ENCODE measurements at places on chromosomes 3 and 15.

DNA sequence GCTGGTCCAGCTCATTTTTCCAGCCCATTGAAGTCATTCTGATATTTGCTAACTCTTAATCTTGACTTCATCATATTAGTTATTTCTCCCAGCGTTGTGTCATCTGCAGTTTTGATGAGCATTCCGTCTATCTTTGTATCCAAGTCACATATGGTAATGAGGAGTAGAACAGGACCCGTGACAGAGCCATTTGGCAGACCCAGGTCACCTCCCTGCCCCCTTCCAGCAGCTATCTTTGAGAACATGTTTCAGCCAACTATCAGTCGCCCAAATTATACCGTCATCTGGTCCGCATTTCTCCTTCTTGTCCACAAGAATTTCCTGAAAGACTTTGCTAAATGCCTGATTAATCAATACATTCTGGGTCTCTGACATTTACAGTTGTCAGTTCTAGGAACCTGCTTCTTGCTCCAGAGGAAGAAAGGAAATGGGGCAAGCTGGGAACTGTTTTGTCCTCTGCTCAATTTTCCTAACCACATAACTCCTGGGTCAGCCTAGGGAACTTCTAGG lies 347.1 kb upstream of the NR2E3 start:
- DNase-seq, result no peak

- no peak for DNase-seq
Observed at GRCh38 chr3:160886421-160886820, 130.4 kb downstream of the PPM1L start.

DNA sequence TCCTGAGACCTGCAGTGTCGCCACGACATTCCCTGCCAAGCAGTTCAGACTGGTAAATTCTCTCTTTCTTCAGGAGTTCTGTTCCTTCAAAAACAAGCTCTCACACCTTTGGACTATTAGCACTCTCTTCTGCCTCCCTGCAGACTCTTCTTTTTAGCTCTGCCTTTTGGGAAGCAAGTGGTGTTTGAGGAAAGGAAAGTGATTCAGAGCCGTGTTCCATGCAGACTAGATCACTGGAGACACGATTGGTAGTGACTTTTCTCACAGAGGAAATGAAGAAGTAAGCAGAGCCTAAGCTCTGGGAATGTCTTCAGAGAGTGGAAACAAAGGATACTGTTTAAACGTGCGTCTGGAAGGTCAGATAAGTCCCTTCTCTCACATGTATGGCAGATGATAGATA lies 270.6 kb upstream of the TPRG1 start:
- no peak for DNase-seq

- no peak for DNase-seq
Observed at GRCh38 chr15:39774688-39775267, 7.9 kb downstream of the FSIP1 start.

DNA sequence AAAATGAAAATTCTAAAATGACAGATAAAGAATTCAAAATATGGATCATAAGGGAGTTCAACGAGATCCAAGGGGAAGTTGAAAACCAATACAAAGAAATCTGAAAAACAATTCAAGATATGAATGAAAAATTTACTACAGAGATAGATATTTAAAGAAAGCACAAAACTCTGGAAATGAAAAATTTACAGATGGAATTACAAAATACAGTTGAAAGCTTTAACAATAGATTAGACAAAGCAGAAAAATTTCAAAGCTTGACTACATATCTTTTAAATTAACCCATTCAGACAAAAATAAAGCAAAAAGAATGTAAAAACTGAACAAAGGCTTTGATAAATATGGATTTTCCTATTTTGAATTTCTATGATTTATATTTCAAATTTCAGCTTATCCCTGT lies 211.1 kb downstream of the SLC9A9 start:
- no peak for DNase-seq

GRCh38 chr15:82890338-82890994 lies 62.1 kb downstream of the HOMER2 start:
- no peak for DNase-seq

DNA sequence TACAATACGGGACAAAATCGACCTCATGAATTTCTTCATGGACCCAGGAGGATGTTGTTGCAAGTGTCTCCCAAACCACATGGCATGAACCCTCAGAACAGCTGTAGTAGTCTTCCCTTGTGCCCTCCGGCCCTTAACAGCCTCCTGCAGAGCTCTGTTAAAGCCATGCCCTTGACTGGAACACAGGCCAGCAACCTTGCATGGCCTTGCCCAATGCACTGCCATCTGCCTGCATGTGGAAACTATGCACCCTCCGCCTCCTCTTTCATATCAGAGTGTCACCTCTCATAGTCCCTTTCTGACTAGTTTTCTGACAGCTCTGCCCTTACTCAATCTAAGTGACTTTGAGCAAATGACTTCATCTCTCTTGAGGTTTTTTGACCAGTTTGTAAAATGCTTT lies 39.4 kb upstream of the TRIM71 start:
- DNase-seq, result no peak

DNA sequence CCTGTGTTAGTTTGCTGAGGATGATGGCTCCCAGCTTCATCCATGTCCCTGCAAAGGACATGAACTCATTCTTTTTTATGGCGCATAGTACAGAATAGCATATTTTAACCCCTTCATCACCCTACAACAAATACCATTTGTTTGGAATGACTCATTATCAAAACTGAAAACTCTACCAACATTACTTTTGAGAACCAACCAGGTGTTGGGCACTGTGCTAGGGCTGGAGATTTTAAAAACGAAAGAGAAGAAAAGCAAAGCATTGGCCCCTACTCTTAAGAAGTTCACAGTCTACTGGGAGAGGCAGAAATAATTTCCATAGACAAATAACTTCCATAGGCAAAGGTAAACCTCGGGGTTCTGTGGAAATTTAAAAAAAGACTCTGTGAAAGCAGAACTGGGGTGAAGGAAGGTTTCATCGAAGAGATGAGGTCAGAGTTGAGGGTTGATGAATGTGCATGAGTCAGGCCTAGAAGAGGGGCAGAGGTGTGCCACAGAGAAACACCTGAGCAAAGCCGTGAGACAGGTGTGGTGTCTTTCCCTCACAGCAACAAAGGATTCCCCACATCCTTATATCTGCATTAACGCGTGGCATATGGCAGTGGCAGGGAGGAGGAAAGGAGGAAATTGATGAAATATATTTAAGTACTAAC lies 51.0 kb downstream of the MCF2L2 start:
- DNase-seq, result no peak

GRCh38 chr15:52112203-52112750 lies 298 bp downstream of the BCL2L10 start:
- DNase-seq, result no peak

DNA sequence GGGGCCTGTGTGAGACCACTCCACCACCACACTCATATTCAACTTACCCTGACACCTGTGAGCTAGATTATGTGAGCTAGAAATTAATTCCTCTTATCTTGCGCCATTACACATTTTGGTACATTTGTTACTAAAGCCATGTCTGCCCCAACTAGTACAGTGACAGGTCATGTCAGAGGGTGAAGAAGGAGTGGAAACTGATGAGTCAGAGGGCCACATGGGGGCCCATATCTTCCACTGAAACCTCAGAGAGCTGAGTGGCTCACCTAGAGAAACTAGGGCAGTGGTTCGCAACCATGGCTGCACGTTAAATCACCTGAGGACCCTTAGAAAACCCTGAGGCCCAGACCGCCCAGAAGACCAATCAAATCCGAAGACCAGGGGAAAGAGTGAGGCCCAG lies 15.7 kb upstream of the MEF2A start:
- no peak for DNase-seq

DNA sequence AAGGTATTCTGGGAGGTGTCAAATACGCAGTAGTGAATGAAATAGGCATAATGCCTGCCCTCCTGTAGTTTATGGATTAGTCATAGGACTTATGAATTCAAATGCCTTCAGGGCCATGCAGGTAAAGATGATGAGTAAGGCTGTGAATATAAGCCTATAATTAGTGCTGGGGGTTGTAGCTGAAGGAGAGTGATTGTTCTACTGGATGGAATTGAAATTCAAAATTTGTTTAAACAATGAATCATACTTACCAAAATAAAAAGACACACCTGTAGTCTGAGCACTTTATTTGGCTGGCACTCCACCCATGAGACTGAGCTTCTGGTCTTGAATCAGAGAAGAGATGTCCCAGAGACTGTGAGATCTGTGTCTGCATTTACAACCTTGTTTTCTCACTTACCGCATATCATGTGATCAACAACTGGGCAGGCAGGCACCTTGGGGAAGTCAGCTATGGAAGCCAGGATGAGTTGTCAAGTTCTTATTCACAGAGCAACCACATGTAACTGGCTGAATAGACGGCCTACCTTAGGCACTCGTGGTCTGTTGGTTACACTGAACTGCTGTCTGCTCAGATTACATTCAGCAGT lies 291.8 kb downstream of the NAALADL2 start:
- DNase-seq, result no peak

- DNase-seq, result no peak
Observed at GRCh38 chr3:186492385-186492984, 51.7 kb downstream of the CRYGS start.

GRCh38 chr15:88091444-88092016 lies 165.0 kb downstream of the NTRK3 start:
- DNase-seq, result no peak

- no peak for DNase-seq
Observed at GRCh38 chr15:97995881-97996603, 35.5 kb downstream of the ARRDC4 start.

- no peak for DNase-seq
Observed at GRCh38 chr3:28125342-28125741, 116.1 kb upstream of the CMC1 start.

GRCh38 chr3:111903067-111903511 lies 44.0 kb downstream of the PHLDB2 start:
- no peak for DNase-seq

GRCh38 chr3:147304756-147305155 lies 101.6 kb downstream of the ZIC4 start:
- DNase-seq, result no peak

DNA sequence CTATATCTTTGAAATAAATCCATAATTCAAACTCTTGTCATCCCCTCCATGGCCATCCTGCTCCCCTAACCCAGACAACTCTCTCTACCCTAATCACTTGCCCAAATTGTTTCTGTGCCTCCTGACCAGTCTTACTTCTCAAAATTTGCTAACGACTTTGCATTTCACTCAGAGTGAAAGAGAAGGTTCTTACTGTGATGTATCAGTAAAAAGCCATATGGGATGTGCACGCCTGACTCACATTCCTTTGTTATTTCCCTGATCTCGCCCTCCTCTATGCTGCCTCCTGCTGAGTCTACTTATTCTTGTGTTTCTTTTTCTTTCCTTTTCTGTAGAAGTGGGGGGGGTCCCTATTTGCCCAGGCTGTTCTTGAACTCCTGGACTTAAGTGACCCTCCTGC lies 487.2 kb upstream of the FRG2C start:
- DNase-seq, result no peak

GRCh38 chr3:31562525-31562924 lies 29.8 kb downstream of the STT3B start:
- DNase-seq, result no peak

GRCh38 chr3:141278196-141279076 lies 46.8 kb downstream of the PXYLP1 start:
- no peak for DNase-seq

- DNase-seq, result no peak
Observed at GRCh38 chr15:43144512-43144911, 11.1 kb downstream of the TMEM62 start.

DNA sequence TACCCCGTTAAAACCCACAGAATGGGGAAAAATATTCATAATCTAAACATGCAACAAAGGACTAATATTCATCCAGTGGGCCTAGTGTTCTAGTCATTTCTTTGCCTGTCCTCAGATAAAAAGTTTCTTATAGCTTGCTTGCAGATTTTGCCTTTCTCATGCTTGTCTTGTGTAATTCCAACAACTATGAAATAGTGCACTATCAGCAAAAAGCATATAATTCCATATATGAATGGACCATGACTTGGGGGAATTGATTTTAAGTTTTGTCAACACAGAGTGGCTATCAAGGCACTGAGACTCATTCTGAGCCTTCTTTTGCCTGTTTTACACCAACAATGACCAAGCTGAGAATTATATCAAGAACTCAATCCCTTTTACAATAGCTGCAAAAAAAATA lies 278.6 kb upstream of the GPR149 start:
- DNase-seq, result no peak

DNA sequence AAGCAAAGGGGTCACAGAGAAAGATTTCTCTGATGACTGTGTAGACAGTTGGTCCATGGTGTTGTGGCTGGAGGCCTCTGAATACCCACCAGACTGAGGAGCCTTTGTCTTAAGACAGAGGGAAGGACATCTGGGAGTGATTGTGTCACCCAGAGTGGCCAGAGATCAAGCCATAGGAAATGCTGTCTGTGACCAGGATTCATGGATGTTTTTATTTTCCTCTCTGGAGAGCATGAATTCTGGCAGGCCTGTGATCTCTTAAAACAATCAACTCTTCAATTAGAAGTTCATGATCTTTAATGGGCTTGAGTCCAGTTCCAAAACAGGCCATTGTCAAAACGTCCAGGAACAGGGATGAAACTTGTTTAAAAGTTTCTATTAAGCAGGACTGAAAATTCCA lies 198.9 kb upstream of the CTDSPL start:
- no peak for DNase-seq

GRCh38 chr3:183265834-183266417 lies 12.9 kb downstream of the B3GNT5 start:
- no peak for DNase-seq

DNA sequence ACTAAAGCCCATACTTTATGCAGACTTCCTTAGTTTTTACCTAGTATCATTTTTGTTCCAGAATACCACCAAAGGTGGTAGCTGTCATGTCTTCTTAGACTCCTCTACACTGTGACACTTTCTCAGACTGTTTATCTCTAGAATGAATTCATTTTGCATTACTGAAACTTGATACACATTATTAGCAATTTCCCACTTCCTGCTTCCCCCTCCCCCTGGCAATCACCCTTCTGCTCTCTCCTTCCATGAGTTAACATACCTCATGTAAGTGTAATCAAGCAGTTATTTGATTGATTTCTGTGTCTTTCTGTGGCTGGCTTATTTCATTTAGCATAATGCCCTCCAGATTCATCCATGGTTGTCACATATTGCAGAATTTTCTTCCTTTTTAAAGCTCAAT lies 204.9 kb downstream of the STAG1 start:
- no peak for DNase-seq

DNA sequence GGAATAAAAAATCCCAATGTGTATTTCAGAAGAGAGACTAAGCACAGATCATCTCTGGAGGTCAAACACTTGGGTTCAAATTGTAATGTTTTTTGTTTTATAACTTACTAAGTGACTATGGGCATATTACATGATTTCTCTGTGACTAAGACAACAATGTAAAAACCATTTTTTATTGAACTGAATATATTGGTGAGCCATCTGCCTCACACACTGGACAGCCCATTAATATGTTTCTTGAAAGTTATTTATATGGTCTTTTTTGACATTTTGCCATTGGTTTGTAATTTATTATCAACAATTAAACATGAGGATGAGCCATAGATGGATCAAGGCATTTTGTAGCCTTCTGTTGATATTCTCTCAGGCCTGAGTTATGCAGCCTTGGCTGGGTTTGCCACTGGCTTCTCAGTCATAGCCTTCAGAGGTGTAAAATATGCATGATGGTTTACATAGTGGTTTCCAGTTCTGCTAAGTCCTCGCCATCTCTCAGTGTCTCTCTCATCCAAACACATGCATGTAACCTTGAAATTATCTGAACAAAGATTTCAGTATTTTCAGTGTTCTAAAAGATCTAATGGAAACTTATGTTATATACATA lies 997.2 kb downstream of the DIPK2A start:
- no peak for DNase-seq
